ENCODE measurements at places on chromosomes 7 and 10.

DNA sequence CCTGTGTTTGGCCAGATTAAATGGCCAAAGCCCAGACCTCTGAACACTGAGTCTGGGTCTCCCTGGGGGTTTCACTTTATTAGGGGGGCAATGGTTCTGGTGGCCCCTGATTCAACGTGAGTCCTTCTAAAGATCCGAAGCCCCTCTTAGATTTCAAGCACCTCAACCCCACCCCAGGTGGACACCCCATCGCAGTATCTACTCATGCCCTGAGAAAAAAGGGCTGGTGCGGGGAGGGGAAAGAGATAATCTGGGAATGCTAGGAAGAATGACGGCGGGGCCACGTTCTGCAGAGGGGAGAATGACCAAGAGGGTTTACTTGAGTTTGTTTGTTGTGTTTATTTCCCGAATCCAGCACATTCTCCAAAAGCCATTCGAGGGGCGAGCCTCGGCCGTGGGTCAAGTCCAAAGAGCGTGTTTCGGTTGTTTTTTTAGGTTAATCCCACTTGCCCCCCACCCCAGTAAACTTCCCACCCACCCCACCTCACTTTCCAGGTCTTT is 832 bp downstream of the PDLIM1 start:
- no peak for DNase-seq

DNA sequence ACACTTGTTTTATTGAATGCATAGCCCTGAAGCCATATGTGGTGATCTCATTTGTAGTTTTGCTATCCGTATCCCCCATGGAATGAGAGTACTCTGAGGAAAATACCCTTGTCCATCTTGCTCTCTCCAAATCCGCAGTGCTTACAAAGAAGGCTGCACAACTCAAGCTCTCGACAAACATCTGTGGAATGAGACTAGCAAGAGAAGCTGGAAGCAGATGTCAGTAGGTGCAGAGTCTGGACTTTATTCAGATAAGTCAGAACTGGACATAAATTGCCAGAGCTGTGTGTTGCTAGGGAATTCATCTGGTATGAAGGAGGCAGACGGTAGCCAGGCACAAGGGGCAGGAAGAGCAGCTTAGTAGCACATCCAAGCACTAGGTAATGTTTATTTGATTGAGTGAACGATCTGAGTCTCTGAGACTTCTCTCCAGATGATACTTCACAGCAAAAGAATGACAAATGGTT is 1046.2 kb downstream of the XPNPEP1 start:
- no peak for DNase-seq

DNA sequence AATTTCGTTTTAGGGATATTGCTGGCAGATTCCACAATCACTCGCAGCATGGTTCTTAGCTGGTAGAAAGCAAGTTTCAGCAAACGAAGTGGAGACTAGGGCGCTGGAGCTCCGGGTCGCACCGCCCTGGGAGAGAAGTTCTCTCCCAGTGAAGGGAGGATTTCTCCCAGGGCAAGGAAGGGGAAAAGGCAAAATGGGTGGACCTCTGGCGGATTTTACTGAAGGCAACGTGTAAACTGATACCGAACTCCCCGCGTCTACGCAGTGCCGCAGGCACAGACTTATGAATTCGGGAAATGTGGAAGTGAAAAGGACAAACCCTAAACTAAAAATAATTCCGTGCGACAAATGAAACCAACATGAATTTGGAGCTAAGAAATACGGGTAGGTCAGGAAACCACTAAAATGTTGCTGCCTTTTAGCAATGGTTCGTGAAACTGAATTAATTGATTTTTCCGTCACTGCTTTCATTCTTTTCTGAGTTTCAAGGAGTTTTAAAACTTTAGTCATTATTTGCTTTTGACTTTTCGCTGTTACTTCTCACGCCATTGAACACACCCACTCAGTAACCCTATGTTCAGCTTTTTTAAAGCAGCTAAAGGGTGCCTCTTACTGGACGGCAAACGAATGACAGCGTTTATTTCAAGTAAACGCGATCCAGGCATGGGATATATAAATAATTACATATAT is at the start of gene MYOF:
Gene MYOF, minus strand, starts transcription at position 190 of the 690 bp plus-strand sequence. Its CDS starts 140 bp downstream, at position 50.
- DNase-seq = peak; percentile 33

DNA sequence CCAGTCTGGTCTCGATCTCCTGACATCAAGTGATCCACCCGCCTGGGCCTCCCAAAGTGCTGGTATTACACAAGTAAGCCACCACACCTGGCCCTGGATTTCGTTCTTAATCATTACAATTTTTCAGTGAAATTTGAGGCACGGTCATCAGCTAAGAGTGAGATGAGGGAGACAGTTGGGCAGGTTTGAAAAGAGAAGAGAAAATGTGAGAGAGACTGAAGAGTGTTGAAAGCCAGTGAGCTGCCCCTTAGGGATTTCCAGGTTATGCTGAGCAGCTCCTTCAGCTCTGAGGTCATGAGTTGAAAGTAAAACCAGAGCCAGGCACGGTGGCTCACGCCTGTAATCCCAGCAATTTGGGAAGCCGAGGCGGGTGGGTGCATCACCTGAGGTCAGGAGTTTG is 5.9 kb upstream of the UPF2 start:
- no peak for DNase-seq

DNA sequence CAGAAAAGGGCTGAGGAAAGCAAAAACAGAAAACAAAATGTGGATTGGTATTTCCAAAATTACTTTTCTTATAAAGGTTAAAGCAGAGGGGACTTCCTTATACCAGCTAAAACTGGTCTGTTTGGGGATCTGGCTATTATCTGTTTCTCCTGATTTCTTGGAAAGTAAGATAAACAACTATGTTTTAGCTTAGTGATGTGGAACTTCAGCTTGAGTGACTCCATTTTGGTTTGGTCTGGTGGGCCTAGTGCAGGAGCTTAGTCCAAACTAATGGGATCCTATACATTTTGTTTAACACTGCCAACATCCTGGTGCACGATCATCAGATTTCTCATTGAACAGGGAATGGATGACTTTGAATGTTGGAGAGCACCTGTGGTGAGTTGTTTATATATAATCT is 283.5 kb downstream of the ADK start:
- no peak for DNase-seq

GRCh38 chr7:28298870-28299518 is 113.3 kb upstream of the CREB5 start:
- DNase-seq = no peak

DNA sequence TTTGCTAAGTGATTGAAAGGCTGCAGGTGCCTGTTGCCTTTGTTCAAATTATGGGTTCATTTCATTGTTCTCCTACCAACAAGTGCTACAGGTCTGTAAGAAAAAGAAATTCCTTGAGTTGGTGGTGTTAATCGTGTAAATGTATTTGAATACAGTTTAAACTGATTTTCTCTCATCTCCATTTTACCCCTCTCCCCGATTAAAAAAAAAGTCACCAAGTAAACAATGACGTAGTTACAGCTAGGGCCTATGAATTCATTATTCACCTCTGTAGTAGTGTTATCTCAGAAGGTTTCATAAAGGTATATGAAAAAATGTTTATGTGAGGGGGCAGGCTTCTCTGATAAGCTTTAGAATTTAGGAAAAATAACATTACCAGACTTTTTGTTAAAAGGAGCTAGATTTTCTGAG is 1.1 kb downstream of the REEP3 start:
- DNase-seq = no peak

DNA sequence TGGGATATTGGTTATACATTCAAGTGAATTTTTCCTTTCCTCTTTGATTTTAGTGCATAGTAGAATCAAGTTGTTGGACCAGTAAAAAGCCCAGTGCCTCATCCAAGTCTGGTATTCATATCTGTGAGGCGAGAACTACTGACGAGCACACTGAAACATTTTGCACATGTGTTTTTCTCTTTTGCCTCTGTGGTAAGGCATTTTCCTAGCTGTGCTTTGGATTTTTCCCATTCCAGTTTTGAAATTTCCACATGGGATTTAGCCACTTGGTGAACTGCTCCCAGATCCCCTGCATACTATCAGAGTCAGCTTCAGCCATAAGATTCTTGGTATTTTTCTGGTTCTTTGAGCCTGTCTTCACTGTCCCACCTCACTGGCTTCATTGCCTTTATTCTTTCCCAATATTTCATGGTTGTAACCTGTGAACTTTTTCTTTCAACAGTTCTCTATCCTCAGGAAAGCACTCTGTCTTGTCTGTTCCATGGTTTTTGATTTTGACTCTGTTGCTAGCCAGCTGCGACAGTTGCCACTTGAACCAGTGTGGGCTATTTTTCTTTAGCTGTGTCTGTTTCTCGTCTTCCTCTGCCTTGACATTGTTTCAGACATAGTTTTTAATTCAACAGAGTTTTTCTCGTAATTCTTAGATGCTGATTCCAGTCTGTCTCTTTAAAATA is 239.0 kb downstream of the REEP3 start:
- no peak for DNase-seq

DNA sequence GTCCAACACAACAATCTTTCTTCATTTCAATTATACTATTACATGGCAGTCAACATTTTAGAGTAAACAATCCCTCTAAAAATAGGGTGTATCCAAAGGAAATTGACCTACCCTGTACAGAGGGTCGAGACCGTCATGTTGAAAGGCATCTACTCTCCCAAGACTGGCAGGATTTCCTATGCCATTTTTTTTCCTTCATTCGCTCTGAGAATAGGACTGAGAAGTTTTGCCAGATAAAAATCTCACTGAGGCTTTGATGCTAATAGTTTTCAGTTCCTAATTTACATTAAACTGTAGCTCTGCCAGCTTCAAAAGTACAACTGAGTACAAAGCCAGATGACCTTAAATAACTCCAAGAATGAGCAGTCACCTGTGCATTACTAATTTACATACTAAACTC is 84.5 kb upstream of the SEMA3C start:
- DNase-seq = no peak

Measured in left ventricle myocardium inferior (tissue), 1 donor.